ENCODE measurements at places on chromosomes 3 and 15.

DNA sequence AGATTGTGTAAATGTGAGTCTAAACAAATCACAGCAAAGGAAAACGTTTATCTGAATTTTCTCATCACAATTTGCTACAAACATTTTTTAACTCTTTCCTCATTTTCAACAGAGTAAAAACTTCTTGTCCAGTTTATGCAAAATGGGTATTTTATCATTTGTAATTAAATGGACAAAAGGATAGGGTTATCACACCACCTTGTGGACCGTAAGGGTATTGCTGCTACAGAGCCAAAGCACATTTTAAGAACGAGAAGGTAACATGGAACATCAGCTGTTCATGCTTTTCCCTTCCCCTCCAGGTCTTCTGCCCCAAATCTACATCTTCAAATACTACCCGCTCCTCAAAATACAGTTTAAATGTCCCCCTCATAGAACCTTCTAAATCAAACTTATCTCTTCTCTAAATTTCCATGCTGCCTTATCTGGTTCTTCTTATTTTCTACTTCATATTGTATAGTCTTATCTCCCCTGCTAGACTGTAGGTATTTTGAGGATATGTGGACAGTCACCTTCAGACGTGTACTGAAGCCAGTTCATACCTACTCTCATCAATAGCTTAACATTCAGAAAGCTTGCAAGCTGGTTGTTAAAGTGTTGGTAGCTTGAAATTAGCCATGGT is 12.8 kb upstream of the SETMAR start:
- peak; percentile 11 for DNase-seq

- no peak for DNase-seq
Measured at GRCh38 chr3:162525771-162526170, 1029.2 kb downstream of the OTOL1 start.

DNA sequence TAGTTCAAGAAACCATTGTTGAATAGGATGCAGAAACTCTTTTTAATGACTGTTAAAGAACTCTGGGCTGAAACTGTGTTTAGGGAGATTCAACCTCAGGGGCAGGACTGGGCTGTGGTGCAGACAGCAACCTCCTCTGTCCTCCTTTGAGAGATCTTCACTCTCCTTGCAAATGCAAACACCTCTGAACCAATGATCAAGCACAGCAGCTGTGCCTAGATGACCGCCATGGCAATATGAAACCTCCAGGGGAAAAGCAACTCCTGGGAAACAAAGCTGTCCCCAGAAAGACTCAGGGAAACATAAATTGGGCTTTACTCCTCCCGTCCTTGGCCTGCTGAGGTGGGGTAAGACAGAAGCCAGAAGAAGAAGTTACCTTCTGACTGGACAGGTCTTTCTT is 52.6 kb downstream of the TBC1D2B start:
- DNase-seq: no peak

DNA sequence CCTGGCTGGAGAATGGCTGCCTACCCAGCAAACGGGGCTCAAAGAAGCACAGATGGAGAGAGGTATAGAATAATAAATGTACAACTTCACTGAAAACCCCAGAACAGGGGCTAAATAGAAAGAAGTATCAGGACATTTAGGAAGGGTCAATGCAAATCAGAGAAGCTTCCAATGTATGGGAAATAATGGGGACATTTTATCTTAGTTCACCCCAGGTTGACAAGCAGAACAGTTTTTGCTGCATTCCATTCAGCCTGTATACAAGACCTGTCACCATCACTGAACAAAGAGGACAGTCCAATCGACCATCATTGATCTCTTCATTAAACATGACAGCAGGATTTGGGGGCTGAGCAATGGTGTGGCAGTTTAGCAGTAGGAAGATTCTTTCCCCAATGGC is 68.1 kb downstream of the MYH15 start:
- DNase-seq: no peak

DNA sequence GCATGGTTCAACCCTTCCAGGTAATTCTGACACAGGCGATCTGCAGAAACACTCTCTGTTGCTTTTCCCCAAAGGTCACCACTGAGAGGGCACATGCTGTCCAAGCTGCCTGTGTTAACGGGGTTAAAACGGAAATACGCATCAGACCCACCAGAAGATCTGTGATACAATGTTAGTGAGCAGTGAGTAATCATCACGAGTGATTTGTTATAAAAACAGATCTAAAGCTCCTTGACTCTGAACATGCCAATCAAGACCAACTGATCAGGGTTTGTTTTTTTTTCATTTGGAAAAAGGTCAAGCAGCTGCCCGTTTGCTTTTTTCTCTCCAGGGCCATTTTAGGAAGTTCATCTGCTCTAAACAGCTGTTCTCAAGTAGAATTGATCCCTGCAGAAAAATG is 43.2 kb downstream of the FGF12 start:
- DNase-seq: no peak

DNA sequence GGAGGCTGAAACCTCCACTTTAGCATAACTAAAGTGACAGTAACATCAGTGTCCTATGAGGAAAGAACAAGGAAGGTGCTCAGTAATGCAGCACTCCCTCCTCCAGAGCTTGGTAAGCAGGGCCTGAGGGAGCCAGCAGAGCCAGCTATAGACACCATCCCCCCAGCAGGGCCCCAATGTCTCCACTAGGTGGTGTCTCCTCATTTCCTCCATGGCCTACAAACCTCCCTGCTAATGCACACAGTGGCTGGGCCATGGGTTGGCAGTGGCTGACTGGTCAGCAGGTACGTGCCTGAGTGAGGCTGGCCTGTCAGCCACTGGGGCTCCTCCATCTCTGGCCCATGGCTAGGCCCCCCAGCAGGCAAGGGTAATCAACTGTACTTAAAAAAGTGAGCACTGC is 13.6 kb downstream of the MRPS25 start:
- DNase-seq: no peak

DNA sequence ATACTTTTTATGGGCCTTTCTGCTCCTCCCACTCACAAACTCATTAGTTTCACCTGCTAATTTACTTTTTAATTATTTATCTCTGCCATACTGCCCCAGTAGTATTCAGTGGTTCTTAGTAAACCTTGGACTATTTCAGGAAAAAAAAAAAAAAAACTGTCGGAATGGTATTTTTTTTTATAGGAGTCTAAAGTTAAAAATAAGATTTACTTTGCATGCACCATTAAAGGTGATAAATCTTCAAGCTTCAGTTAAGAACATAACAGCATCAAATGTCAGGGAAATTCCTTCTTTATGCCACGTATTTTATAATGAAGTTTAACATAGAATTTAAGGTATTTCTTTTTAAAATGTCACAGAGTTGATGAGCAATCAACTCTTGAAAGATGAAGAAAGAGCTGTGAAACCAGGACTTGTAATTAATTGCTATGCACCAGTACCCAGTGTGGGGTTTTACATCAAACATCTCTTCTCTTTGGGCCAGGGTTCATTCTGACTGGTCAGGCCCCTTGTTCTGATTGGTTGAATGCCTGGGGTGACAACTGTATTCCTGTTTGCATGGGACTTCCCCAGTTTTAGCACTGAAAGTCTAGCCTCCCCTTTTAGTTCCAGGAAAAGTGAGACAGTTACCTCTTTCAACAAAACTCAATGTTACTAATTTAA is 40.3 kb upstream of the PTPRG start:
- DNase-seq: peak; percentile 74

- DNase-seq: no peak
Measured at GRCh38 chr3:69305011-69305410, 80.9 kb downstream of the FRMD4B start.

DNA sequence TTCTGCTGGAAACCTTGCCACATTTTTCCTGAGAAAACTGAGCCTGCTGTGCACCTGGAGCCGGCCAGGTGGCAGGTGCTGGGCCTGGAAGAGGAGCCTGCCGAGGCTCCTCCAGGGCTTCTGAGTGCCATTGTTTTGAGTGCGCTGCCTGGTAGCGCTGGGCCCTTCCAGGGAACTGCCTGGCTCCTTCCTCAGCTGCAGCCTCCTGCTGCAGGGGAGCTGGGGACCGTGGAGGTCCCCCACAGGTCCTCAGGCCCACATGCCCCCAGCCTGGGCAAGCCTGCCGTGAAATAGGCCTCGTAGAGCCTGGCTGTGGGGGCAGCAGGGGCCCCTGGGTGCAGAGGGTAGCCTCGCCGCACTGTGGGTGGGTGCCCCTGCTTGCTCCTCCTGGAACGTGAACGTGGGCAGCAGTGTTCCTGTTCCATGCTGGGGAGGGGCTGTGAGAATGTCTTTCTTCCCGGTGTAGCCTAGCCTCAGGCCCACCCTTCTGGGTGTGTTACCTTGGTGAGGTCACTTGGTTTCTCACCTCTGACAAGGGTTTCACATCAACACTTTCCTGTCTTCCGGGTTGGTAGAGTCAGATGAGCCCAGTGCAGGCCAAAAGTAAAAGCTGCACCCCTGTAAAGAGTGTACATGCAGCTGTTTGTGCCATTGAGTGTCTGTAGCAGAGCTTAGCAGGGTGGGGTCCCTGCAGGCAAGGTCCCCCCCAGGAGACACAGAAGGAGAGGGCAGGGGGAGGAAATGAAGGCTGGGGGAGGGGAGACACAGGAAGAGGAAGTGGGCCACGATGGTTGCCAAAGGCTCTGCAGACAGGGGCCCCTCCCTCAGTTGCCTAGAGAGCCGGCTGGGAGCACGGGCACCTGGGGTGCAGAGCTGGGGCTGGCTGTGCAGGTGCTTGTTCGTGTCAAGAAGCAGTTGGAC is 34.5 kb downstream of the KLF13 start:
- peak; percentile 61 for DNase-seq

DNA sequence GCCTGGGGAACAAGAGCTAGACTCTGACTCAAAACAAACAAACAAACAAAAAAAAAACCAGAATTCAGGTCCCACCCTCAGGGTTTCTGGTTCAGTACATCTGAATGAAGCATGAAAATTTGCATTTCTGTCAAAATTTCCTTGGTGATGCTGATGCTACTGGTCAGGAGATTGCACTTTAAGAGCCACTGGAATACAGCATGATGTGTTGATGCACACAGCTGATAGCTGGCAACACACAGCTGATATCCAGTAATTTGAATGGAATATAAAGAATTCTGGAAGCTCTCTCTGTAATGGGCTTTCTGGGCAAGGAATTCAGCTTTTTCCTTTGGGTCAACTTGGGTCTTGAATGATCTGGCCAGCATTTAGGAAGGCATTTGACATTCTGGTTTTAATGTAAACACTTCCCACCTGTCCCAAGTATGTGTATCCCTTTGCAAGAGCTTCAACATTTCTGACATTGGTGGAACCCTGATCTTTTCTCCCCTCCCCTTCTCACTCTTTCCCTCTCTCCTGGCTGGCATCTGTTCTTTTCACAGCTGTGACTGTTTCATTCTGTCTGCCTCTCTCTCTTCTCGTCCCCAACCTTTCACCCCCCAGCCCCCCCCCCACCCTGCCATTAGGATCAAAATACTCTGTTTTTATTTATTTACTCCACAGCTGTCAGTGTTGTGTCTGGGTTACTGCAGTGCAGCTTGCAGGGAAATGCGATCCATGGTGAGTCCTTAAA is 189.5 kb downstream of the TPRG1 start:
- no peak for DNase-seq

DNA sequence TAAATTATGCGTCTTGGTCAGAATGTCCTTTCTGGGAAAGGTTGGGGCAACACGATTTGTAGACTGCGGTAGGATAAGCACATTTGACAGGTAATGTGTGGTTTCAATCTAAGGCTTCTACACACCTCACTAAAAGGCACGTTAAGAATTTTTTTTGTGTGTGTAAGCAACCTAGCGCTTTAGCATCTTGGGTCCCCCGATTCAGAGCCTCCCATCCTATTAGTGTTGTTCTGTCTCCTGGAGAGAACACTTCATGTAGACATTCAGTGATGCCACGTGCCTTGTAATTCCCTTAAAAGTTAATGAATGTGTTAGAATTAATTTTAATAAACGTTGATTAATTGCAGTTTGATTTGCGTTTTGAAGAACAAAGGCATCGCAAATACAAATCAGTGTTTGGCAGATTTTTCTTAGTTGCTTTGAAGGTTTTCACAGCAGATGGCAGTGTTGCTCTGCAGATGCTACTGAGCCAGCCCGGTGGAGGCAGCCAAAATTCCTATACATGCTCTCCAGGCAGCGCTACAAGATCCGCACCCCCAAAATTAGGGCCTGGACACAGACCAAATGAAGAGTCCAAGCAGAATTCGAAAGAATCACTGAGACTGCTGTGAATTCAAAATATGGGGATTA is 63.5 kb downstream of the OTOL1 start:
- no peak for DNase-seq

GRCh38 chr3:44999782-45000181 is 23.7 kb downstream of the EXOSC7 start:
- no peak for DNase-seq

GRCh38 chr15:33100314-33100713 is 94.2 kb downstream of the FMN1 start:
- no peak for DNase-seq

DNA sequence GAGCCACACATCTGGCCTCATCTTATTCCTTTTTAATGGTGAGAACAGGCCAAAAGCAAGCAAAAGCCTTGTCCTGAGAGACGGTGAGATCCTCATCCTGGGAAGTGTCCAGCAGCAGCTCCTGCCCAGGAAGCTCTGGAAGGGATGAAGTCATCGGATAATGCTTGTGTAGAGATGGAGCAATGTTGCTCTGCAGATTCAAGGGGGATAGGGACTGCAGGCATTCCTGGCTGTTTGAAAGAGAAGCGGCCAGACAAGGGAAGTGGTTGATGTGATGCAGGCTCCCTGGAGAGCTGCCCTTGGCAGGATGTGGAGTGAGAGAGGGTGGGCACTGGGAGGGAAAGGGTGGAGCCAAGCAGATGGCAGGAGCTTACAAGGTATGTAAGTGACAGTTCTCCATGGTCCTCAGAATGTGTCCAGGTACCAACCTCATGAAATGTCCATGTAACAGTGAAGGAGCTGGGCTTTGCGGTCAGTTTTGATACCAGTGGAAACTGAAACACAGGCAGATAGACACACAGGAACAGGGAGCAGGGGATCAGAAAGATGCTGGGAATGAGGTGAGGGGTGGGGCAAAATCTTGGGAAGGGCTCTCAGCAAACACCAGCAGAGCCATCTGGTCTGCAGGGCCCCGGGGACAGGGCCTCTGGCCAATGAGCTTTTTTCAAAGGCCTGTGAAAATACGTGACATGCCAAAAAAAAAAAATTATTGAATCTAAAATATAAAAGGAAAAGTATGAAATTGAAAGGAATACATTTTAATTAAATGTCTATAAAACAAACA is 32.2 kb upstream of the LACTB start:
- DNase-seq: no peak

- no peak for DNase-seq
Measured at GRCh38 chr3:133745981-133746711, at the start of gene TF. TF (plus strand) TSS chr3:133746393; CDS start chr3:133746441, 48 bp downstream.

- no peak for DNase-seq
Measured at GRCh38 chr3:134904776-134905646, 110.0 kb downstream of the EPHB1 start.

DNA sequence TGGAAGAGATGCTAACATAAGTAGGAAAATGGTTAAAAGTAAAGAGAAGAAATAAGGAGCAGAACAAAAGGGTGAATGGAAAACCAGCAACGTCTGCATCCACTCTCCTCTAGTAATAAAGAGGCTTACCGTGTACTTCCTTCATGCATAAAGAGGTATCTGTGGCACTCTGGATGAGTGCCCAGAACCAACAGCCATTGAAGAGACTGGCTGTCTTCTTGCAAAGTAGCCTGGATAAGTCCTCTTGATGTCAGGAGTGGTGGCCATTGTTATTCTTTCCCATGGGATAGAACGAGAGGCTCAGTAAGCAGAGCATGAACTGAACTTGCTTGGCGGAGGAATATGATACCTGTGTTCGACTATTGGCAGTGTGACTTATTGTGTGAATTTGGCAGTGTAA is 186.2 kb upstream of the RASGRP1 start:
- no peak for DNase-seq

- DNase-seq: no peak
Measured at GRCh38 chr15:79463043-79463780, 31.1 kb downstream of the MINAR1 start.

Data from stimulated activated naive B cell treated with anti-CD40 and anti-IgM and Interleukin-4, amounts not matched to agents 10 μg/mL and 1 μg/mL and 100 μg/mL, for 72 hours (primary cell).